WTC11 (cell line): ENCODE measurements at places on chromosomes 5 and 9. TPM values are rescaled to one million over a fixed set of nuclear protein-coding genes. Genes with fewer than 3 reads are reported as not detected.

DNA sequence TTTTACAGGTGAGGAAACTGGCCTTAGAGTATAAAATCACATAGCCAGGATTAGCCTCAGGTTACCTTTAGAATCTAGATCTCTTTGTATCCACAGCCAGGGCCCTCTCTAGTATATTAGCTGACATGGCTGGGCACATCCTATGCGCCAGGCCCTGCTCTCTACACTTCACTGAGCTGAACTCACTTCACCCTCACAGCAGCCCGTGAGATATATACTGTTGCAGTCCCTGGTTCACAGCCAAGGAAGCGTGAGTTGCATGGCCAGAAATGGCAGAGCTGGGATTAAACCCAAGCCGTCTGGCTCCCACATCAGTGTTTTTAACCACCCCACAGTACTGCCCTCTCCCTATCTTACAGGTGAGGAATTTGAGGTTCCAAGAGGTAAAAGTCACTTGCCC, 58.4 kb downstream of the DAB2IP start:
- no peak for DNase-seq

GRCh38 chr5:150159741-150160179, 4.1 kb upstream of the PDGFRB start:
- DNase-seq: no peak

- peak; percentile 74 for DNase-seq
Observed at GRCh38 chr5:149990518-149991376, 9.7 kb downstream of the TIGD6 start.

- DNase-seq: no peak
Observed at GRCh38 chr5:110413856-110414255, 312.6 kb downstream of the TMEM232 start.

DNA sequence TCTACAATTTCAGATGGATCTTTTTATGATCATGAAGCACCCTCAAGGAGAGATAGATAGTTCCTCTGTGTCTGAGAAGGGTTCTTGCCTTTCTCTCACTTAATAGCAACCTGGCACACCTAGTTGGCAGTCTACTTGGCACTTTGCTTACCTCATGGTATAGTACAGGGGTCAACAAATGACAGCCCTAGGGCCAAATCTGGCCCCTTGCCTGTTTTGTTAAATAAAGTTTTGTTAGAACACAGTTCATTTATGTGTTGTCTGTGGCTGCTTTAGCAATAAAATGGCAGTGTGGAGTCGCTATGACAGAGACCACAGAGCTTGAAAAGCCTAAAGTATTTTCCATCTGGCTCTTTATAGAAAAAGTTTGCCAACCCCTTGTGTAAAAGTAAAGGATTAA, 119.3 kb upstream of the CPEB4 start:
- DNase-seq: no peak

- DNase-seq: no peak
Observed at GRCh38 chr5:84779186-84779585, 394.5 kb upstream of the EDIL3 start.

- no peak for DNase-seq
Observed at GRCh38 chr9:133273098-133273497, 1.9 kb downstream of the ABO start.

DNA sequence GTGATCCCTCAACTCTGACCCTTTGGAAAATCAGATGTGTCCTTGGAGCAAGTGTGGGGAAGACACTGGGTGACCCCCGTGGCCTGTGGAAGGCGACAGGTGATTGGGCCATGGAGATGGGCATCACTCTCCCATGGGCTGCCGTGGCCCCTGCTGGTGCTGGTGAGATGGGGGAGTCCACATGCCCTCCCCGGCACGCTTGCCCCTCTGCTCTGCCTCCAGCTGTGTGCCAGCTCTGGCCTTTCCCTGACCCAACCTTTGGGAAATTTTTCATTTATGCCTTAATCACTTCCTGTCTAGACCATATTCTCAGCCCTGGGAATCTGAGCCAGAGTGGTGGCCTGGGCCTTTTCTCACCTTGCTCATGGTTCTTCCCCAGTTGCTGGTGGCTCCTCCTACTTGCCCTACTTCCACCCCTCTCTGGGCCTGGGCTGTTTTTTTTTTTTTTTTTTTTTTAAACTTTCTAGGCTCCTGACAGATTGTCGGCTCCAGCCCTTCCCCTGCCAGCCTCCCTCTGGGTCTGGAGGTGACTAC, 56.6 kb downstream of the RGS3 start:
- DNase-seq: no peak

- DNase-seq: no peak
Observed at GRCh38 chr5:42779083-42779482, 22.5 kb downstream of the CCDC152 start.

DNA sequence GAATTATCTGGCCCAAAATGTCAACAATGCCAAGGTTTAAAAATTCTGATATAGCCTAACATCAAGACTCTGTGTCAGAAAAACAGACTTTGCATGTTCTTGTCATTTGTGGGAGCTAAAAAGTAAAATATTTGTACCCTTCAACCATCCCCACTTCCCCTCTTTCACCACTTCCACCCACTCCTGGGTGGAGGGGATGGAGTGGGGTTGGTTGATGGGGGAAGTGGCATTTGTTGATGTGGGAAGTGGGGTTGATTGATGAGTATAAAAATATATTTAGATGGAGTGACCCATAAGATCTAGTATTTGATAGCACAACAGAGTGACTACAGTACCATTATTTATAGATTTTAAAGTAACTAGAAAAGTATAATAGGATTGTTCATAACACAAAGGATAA, 55.0 kb upstream of the C9orf72 start:
- no peak for DNase-seq

DNA sequence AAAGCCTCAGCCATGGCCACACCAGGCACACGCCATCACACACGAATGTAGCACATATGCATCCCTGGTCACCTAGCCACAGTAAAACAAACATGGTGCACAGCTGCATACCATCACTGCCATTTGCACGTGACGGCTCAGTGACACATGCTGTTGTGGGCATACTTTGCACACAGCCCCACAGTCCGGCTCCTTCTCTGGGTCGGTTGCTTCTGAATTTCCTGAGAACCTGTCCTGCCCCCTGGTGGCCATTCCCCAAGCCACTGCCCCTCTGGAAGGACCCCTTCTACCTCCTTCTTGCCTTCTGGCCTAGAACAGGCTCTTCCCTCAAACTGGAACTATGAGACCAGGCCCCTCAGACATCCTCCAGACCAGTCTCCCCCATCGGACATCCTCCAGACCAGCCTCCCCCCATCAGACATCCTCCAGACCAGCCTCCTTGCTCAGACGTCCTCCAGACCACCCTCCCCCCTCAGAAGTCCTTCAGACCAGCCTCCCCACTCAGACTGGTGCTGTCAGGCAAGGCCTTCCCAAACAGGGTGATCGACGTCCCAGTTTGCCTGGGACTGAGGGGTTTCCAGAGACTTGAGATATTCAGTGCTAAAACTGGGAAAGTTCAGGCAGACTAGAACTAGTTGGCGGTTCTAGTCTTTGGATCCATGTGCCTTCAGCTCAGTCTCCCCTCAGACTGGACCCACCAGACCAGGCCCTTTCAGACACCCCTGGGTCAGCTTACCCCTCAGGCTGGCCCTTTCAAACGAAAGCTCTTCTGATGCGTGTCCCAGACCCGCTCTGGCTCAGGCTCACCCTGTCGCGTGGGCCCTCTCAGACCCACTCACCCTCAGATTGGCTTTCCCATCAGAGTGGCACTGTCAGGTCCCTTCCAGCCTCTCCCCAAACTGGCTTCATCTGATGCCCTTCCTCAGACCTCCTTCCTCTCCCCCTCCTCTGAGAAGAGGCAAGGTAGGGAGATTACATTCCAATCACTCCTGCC, 24.3 kb upstream of the ENHO start:
- DNase-seq: peak; percentile 91

DNA sequence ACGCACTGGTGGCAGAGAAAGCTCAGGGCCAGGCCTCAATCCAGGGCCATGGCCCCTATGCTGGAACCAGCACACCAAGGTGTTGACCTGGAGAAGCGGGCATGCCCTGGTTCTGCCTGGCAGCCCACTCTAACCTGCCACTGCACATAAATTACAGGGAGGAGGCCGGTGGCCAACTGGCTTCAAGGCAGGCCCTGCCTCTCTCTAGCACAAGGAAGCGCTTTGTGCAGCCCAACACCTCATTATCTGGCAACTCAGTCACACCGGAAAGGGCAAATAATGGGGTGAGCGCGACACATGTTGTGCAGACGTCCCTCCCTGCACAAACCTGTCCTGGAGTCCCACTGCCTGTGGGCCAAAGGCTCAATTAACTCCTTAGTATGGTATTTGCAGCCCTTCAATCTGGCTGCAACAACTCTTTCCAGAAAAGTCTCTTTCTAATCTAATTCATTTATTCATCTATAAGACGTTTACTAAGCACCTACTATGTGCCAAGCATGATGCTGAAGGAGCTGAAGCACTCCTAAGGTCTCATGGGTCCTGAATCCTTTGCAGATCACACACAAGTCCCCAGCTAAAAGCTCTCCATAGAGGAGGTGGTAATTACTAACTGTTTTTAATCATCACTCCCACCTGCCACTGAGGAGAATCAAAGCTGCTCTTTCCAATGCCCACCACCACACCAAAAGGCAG, 24.9 kb downstream of the SHB start:
- no peak for DNase-seq

- no peak for DNase-seq
Observed at GRCh38 chr9:132125944-132126679, 35.7 kb upstream of the NTNG2 start.

- DNase-seq: no peak
Observed at GRCh38 chr5:32127711-32128110, 46.4 kb downstream of the GOLPH3 start.

GRCh38 chr5:177025101-177025601, 2.7 kb downstream of the ZNF346 start:
- no peak for DNase-seq

GRCh38 chr5:73686912-73687311, 60.9 kb downstream of the ARHGEF28 start:
- DNase-seq: no peak

GRCh38 chr9:34830068-34830467, 120.1 kb upstream of the CCL21 start:
- DNase-seq: no peak

DNA sequence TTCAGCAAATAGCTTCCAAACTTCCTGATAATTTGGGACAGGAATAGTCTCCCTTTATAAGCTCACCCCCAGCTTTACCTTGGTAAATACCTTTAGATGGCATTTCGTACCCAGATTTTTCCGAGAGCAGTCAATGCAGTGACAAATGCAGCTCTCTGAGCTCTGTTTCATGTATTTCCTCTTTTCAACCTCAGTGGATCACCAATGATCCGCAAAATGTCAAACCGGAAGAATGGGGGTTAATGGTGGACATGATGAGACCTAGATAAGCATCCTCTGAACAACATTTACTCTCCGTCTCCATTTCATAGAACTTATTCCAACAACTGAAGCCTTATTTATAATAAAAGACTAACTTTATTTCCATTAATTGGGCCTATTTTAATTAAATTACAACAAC, 227.3 kb downstream of the MCTP1 start:
- no peak for DNase-seq

GRCh38 chr5:88707216-88707965, 175.6 kb downstream of the MEF2C start:
- DNase-seq: no peak

GRCh38 chr9:91923145-91923544, 26.9 kb downstream of the ROR2 start:
- no peak for DNase-seq

- DNase-seq: no peak
Observed at GRCh38 chr5:101012880-101013279, 109.8 kb upstream of the ST8SIA4 start.

- DNase-seq: no peak
Observed at GRCh38 chr5:149207831-149208230, 63.8 kb upstream of the AFAP1L1 start.

GRCh38 chr9:125536776-125537175, 170.2 kb downstream of the MAPKAP1 start:
- DNase-seq: no peak

DNA sequence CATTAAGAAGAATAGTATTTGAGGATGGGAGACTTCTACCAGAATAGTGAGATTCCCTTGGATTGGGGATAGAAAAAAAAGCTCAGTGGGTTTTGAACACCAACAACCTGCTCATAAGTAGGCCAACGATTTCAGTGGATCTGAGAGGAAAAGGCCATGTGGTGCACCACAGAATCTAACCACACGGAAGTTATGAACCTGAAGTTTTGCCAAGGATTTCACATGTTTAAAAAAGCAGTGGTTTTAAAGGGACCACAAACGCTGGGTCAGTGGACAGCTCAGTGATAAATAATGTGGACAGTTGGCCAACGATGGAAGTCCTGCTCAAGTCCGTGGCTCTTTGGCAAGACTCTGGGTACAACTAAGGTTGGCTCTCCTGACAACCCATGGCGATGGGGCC, 107.2 kb upstream of the TXNDC8 start:
- DNase-seq: no peak

DNA sequence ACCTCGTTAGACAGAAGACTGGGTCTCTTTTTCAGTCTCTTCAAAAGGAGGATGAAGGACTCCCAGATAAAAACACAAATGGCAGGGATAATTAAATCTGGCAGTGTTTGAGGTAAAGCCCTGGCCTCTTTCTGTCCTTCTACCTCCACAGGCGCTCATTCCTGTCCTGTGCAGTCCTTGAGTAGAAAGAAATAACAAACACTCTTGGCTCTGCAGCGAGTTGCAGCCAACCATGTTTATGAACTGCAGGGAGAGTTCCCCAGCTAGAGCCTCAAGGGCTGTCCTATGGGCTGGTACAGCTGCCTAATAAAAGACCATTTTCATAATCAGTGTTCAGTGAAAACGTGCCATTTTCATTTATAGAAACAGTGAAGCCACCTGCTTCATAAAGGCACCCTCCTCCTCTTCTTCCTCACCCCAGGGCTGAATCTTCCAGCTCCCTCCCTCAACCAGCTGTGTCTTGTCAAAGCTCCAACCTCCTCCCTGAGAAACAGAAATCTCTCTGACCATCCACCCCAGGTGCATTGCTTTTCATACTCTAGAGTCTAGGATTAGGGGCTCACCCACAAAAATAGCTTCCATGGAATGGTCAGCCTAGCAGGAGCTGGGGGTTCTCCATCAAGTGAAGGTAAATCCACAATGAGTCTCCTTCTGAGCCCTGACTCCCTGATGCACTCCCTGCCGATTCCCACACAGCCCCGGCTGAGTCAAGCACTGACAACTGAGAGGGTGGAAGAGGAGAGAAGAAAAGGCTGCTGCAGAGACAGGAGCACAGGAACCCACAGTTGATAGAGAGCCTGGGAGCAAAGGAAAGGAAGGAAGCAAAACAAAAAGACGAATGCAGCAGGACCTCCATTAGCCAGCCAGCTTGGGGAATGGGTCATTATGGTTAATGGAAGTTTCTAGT, 150.7 kb downstream of the CMYA5 start:
- no peak for DNase-seq

The ECSCR gene
- total RNA-seq: 1.8 to 2.7 TPM (median 2.3 TPM) in 3 replicates

The PCDHGB3 gene
- 3.3 to 4.2 TPM (median 3.5 TPM) in 3 replicates for total RNA-seq

The TAF11L10 gene
- total RNA-seq: not detected in 3 replicates

The MAT2B gene
- 51.8 to 55.7 TPM (median 53.1 TPM) in 3 replicates for total RNA-seq

The STK32A gene
- 1.7 to 3.0 TPM (median 3.0 TPM) in 3 replicates for total RNA-seq

The MGAT4B gene
- total RNA-seq: 127 to 151 TPM (median 135 TPM) in 3 replicates

The ANKRD18B gene
- 11.0 to 16.4 TPM (median 13.6 TPM) in 3 replicates for total RNA-seq

The PCDH12 gene
- 0.02 to 0.33 TPM in 2 of 3 replicates, not detected in the other for total RNA-seq

The LRRTM2 gene
- not detected in 3 replicates for total RNA-seq

The CYSRT1 gene
- total RNA-seq: 2.8 to 3.5 TPM (median 2.9 TPM) in 3 replicates

The CARD6 gene
- total RNA-seq: 0.24 to 0.44 TPM (median 0.34 TPM) in 3 replicates

The HRCT1 gene
- total RNA-seq: 0.41 TPM in 1 of 3 replicates, not detected in the others

The PRKACG gene
- total RNA-seq: not detected in 3 replicates

The PTGDS gene
- total RNA-seq: 2.2 to 4.0 TPM (median 2.9 TPM) in 3 replicates

The MLANA gene
- total RNA-seq: not detected in 3 replicates

The CDH10 gene
- 0.14 to 0.22 TPM in 2 of 3 replicates, not detected in the other for total RNA-seq
